ENCODE measurements at places on chromosomes 13 and 19. TPM values are rescaled to one million over a fixed set of nuclear protein-coding genes. Genes with fewer than 3 reads are reported as not detected.

The IRGC gene
- total RNA-seq, result not detected

The ARRDC2 gene
- total RNA-seq, result 23.1 TPM

The CYP2S1 gene
- not detected for total RNA-seq

The PCDH20 gene
- total RNA-seq, result not detected

The CEACAM19 gene
- total RNA-seq, result 1.2 TPM

The ZFR2 gene
- not detected for total RNA-seq

The ZNF525 gene
- total RNA-seq, result 2.1 TPM

The IGLON5 gene
- 0.44 TPM for total RNA-seq

The UQCR11 gene
- 41.1 TPM for total RNA-seq

The LILRA1 gene
- total RNA-seq, result not detected

The ACER1 gene
- total RNA-seq, result not detected

The NMRK2 gene
- not detected for total RNA-seq

The CARM1 gene
- total RNA-seq, result 38.9 TPM

The PROZ gene
- total RNA-seq, result not detected

The LHB gene
- total RNA-seq, result not detected

The MTIF3 gene
- total RNA-seq, result 41.8 TPM

The LILRB5 gene
- not detected for total RNA-seq

The RXFP2 gene
- not detected for total RNA-seq

The TEX26 gene
- total RNA-seq, result not detected

The RGL3 gene
- total RNA-seq, result 1.7 TPM

The PCDH17 gene
- under 0.01 TPM for total RNA-seq

The ACP7 gene
- total RNA-seq, result not detected

The CD37 gene
- not detected for total RNA-seq

The CRX gene
- not detected for total RNA-seq

The ZNF224 gene
- 20.1 TPM for total RNA-seq

The KCTD4 gene
- not detected for total RNA-seq

The PSG5 gene
- not detected for total RNA-seq

The ATP1A3 gene
- 0.05 TPM for total RNA-seq

The ZNF726 gene
- not detected for total RNA-seq

The STOML3 gene
- total RNA-seq, result not detected

The CYP4F12 gene
- total RNA-seq, result 0.34 TPM

The ZNF121 gene
- total RNA-seq, result 19.4 TPM

The ESD gene
- total RNA-seq, result 117 TPM

The CCL25 gene
- total RNA-seq, result not detected

The POU2F2 gene
- not detected for total RNA-seq

The FREM2 gene
- total RNA-seq, result not detected

The ZFP30 gene
- 7.7 TPM for total RNA-seq

The RGCC gene
- total RNA-seq, result 3.1 TPM

Data from cardiac ventricle fibroblast (primary cell).